ENCODE measurements at places on chromosomes 3 and 15. TPM values are rescaled to one million over a fixed set of nuclear protein-coding genes. Genes with fewer than 3 reads are reported as not detected.

DNA sequence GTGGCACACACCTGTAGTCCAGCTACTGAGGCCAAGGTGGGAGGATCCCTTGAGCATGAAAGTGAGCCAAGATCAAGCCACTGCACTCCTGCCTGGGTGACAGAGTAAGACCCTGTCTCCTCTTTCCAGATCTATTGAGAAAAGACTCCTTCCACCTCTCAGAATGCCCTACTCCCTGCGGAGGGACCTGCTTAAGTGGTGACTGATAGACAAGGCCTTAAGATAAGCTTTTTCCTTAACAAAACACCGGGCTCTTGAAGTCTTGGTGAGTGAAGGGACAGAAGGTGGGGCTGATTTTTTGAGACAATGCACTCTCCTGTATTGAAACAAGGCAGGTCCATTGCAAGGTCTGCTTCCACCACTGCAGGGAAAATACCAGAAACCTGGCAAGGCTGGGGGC lies 338.4 kb upstream of the FRG2C start:
- H3K4me3 ChIP-seq = no peak overlapping the region
- no peaks in the 10 kb centered on the region for H3K4me1 ChIP-seq
- no peak for DNase-seq
- H3K27me3 ChIP-seq = no peaks in the 10 kb centered on the region
- H3K27ac ChIP-seq = no peak overlapping the region
- no peaks in the 10 kb centered on the region for H3K36me3 ChIP-seq

DNA sequence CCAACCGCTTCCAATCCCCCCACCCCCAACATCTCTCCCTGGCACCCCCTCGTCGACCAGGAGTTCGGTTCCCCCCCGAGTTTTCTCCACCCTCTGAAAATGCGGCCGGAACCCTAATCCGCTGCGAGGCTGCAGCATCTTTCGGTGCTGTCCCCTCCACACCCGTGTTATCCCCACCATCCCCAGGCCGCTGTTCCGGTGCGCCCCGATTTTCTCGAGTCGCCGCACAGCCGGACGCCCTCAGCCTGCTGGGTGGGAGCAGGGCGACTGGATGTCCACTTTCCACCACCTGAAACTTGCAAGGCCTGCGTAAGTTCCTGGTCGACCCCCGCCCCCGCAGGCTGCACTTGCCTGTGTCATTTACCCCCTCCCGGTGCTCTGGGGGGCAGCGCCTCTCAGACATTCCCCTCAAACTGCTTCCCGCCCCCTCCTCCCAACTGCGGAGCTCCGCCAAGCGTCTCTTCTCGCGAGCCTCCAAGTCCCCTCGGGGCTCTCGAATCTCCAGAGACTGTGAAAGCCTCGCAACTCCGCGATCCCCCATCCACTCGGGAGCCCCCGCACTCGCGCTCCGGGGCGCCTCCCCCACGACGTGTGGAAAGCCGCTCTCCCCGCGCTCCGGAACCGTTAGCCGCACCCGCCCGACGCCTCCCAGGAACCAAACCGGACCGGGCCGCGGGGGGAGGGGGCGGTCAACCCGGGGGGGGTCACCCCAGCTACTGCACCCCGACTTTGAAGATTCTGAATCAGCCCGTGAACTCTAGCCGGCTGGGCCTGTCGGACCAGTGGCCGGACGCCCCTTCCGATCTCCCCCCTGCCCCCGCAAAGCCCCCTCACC lies 566 bp downstream of the ETV5 start:
- H3K27ac ChIP-seq = no peak overlapping the region
- H3K36me3 ChIP-seq = no peaks in the 10 kb centered on the region
- H3K27me3 ChIP-seq = no peaks in the 10 kb centered on the region
- H3K4me1 ChIP-seq = peaks cover 7% of the 10 kb centered on the region
- H3K4me3 ChIP-seq = peak overlapping the region; percentile 64
- DNase-seq = no peak

- H3K27me3 ChIP-seq = no peaks in the 10 kb centered on the region
- DNase-seq = no peak
- H3K36me3 ChIP-seq = no peaks in the 10 kb centered on the region
- H3K4me3 ChIP-seq = no peak overlapping the region
- no peaks in the 10 kb centered on the region for H3K4me1 ChIP-seq
- no peak overlapping the region for H3K27ac ChIP-seq
Observed at GRCh38 chr15:28903555-28903954, 17.8 kb downstream of the APBA2 start.

VGLL3 gene
- polyA plus RNA-seq = 7.7 TPM

All from ovary (tissue), 10 donors.